ENCODE measurements at places on chromosomes 2 and 18.

- DNase-seq, result no peak
Measured at GRCh38 chr18:35577045-35577848, 4.3 kb upstream of the GALNT1 start.

- DNase-seq, result no peak
Measured at GRCh38 chr2:205593891-205594290, 88.4 kb upstream of the NRP2 start.

DNA sequence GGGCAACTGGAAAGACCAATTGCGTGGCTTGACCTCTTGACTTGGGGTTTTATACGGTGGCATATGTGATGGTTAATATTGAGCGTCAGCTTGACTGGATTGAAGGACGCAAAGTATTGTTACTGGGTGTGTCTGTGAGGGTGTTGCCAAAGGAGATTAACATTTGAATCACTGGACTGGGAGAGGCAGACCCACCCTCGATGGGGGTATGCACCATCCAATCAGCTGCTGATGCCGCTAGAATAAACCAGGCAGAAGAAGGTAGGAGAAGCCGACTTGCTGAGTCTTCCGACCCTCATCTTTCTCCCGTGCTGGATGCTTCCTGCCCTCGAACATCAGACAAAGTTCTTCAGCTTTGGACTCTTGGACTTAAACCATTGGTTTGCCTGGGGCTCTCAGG lies 34.2 kb upstream of the YPEL5 start:
- no peak for DNase-seq

DNA sequence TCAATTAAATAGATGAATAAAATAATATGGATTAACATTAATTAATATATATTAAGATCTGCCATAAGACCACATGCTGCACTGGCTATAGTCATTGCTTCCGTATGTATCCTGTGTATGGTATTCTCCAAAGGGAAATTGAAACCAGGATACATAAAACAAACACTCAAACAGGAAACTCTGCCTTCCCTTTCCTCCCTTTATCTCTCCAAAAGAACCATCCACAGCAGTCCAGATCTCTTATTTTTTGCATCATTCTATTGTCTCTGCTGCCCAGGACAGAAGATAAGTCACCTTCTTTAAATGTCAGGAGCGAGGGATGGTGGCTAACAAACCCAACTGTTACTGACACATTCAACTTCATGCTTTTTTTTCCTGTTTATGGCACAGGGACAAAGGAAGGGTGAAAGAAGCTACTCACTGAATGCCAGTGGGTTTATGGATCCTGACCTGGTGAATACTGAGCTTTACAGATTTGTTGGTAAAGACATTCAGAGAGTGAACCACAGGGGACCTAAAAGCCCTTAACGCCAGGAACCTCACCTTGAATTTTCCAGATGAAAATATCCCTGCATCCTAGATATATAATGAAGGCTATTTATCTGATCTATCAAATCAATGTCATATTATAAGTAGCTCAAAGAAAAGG lies 67.5 kb downstream of the CSRNP3 start:
- no peak for DNase-seq

DNA sequence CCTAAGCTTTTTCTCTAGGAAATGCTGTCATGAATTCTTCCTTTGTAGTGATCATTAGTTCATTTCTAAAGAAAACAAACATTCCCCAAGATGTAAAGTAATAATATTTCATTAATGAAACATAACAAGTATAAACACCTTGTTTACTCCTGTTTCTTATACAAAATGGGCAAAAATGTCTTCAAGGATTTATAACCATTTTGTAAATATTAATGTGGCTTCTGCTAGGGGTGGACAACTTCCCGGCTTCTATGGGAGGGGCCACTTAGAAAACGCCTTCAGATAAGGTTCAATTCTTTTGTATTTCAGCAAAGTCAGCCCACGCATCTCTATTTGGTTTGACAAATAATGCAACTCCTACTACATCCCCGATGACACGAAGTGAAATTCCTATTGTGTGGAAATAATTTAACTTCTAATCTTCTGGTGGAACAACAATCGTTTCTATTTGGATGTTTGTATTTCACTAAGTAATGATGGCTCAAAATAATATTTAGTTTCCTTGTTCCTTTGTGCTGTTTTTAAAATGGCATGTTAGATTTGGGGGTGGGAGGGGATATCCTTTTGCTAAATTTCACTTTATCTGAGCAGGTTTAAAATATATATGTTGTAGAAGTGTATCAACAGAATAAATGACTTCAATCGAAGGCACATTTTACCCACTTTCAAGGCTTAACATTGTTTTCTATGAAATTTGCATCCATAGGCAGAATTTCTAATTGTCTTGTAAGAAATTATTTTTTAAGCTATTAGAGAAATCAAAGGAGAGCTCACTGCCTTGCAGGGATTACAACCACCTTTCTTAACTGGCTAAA lies 14.7 kb upstream of the HOXD1 start:
- DNase-seq, result no peak

DNA sequence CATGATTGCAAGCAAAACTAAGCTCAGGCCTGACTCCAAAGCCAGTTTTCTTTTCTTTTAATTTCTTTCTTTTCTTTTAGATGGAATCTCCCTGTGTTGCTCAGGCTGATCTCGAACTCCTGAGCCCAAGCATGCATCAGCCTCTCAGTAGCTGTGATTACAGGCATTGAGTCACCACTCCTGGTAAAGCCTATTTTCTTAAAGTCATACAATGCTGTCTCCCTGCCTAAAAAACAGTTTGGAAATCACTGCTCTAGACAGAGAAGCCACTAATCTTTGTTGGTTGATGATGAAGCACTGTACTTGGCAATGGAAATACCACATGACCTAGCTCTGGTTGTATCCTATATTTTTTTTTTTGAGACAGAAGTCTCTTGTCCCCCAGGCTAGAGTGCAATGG lies 33.1 kb upstream of the ZNF532 start:
- no peak for DNase-seq

DNA sequence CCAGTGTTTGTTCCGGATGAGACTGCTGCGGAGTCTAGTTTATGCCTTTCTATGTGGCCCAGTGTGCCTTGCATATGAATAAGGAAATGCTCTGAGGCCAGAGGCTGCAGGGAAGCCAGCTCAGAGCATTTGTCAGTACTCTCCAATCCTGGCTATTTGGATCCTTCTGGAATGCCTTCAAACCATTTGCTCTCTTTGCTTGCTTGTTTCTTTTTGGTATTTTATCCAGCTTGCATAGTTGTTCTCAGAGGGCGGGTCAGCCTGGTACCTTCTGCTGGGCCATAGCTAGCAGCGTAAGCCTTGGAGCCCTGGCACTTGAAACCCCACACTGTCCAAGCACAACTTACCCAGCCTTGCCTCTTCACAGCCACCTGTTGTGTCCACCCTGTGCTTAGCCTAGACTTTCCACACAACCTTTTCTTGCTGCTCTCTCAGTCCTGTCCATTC lies 20.5 kb downstream of the CENPO start:
- no peak for DNase-seq

GRCh38 chr2:232979871-232980461 lies 33.1 kb downstream of the NGEF start:
- DNase-seq, result no peak

GRCh38 chr2:82198809-82199492 lies 1894.4 kb upstream of the LRRTM1 start:
- DNase-seq, result no peak

GRCh38 chr2:158741625-158742024 lies 53.5 kb upstream of the DAPL1 start:
- no peak for DNase-seq

DNA sequence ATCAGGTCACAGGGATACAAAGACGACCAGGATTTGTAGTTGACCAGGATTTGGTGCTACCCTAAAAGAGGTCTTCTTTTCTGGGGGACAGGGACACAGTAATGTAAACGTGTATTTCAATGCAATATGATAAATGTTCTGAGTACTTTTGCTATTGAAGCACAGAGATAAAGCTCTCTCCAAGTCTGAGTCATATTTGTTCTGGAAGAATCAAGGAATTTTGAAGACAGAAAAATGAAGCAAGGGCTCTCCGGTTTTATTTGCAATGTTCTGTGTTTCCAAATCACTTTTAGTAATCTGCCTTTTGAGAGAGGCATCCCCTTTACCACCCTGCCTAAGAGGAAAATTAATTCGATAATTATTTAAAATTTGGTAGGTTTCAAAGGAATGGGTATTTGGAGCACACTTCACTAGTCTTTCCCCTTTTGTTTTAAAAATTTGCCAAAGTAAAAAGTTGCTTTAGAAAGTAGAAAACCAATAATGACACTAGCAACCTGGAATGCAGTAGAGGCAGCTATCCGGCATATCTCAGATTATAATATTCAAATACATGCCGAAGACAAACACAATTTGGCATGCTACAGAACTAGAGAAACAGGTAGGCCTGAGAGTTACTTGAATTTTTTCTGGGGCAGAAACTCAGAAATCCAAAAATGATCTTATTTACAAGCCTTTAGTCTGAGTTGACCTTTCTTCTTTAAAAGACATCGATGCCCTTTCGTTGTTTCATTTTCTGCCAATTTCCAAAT lies 82.7 kb downstream of the MREG start:
- no peak for DNase-seq

DNA sequence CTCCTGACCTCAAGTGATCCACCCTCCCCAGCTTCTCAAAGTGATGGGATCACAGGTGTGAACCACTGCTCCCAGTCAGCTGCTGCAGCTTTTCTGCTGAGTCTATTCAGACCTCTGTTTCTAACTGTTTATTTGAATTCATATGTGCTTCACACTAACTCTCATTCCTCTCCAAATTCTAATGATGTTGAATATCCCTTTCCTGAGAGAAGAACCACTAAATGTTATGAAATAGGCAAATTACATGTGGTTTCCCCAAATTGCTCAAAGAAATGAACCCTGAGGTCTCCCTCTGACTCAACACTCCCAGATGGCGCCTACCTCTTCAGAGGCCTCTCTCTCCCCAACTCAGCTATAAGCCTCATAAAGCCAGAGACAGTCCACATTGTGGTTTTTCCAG lies 98.6 kb downstream of the IRS1 start:
- no peak for DNase-seq

- peak; percentile 15 for DNase-seq
Measured at GRCh38 chr2:24824966-24825882, 32.0 kb downstream of the CENPO start.

- DNase-seq, result no peak
Measured at GRCh38 chr2:149027590-149028250, 10.8 kb upstream of the LYPD6B start.

DNA sequence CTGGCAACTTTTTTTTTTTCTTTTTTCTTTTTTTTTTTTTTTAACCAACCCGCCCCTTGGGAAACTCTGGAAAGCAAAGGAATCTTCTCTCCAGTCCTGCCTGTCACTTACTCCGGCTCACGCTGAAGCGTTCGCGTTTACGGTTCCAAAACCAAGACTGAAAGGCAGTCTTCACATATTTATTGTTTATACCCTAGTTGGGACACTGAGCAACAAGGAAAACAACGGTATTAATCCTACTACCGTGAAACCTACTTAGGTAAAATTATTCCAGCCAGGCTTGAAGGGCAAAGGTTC lies 125.4 kb downstream of the OSBPL1A start:
- no peak for DNase-seq

GRCh38 chr2:2045141-2045540 lies 285.9 kb downstream of the MYT1L start:
- no peak for DNase-seq

GRCh38 chr2:138787053-138787666 lies 7.0 kb upstream of the NXPH2 start:
- peak; percentile 15 for DNase-seq

DNA sequence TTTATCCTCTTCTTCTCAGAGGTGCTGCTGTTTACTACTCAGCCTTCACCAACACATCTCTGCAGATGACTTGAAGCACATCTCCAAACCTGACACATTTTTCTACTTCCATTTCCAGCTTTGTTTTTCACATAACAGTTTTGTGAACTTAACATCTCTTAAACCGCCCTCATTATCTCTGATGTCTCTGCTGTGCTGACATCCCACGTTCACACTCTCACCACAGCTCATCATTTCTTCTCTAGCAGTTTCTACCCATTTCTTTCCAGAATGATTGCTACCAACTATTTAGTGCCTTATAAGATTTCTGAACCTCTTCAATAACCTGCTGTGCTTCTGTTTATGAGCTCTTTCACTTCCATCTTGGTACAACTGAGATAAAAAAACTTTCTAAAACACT lies 238.0 kb downstream of the PTPRM start:
- DNase-seq, result no peak

DNA sequence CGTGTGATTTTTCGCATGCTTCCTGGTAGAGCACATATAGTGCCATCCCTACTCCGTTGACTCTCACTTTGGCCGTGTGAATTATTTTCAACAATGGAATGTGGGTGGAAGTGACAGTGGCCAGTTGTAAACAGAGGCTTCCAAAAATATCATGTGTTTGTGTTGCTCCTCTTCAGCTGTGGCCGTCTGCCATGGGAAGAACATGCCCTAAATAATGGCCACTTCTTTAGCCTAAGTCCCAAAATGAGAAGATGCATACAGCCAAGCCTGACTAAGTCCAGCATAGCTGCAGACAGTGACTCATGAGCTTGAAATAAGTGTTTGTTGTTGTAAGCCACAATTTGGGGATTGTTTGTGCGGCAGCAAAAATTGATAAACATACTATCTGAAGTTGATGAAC lies 8.9 kb upstream of the GALNT1 start:
- DNase-seq, result no peak

- no peak for DNase-seq
Measured at GRCh38 chr2:168212167-168212566, 35.2 kb downstream of the STK39 start.

- DNase-seq, result no peak
Measured at GRCh38 chr18:11840493-11840892, 10.7 kb upstream of the CHMP1B start.

DNA sequence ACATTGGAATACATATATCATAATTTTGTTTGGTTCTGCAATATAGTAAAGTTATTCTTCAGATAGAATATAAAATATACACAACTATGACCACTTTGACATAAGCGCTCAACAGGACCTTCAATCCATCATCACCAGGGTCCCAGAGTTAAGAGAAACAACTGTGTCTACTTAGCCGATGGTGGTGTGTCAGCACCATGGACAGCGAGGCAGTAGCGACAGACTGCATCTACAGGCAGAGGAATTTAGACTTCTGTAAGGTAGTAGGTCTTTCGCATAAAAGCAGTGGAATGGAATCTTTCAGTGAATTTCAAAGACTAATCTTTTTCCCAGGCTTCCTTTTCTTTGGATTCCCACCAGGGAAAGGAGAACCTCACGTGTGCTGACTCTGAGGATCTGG lies 20.5 kb upstream of the LRPPRC start:
- peak; percentile 71 for DNase-seq

DNA sequence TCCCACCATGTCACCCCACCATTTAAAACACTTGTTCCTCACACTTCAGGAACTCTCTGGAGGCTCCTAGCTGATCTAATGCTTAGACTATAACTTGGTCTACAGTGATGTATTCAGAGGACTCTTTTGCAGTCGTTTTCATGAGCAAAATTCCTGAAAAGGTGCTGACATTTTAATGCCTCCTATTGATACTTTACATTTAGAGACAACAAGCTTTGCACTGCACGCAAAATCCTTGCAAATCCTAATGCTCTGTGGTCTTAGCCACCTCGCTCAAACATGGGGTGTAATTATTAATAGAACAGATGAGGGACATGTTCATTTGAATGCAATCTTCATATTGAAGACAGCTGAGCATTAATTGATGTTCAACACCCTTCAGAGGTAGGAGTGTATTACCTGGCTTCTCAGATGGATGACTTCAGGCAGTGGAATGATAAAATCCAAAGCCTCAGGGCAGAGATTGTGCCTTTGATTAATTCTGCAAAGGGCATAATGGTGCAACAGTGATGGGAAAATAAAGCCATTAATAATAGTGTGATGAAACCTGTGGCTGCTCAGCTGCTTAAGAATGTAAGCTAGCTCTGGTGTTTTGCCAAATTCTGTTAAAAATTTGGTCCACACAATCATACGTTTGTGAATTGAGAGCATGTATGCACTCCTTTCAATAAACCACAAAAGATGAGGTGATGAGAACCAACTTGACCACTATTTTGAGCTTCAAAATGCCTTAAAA lies 5.4 kb downstream of the CTAGE1 start:
- DNase-seq, result no peak

Measured in RPMI8226 (cell line).